Psoas muscle (tissue), 8 donors: ENCODE measurements at places on chromosomes 4 and X. TPM values are rescaled to one million over a fixed set of nuclear protein-coding genes. Genes with fewer than 3 reads are reported as not detected.

Gene BEX5
- total RNA-seq = 0.42 TPM

- no peak for DNase-seq
Measured at GRCh38 chr4:21921526-21922180, 26.9 kb downstream of the KCNIP4 start.

DNA sequence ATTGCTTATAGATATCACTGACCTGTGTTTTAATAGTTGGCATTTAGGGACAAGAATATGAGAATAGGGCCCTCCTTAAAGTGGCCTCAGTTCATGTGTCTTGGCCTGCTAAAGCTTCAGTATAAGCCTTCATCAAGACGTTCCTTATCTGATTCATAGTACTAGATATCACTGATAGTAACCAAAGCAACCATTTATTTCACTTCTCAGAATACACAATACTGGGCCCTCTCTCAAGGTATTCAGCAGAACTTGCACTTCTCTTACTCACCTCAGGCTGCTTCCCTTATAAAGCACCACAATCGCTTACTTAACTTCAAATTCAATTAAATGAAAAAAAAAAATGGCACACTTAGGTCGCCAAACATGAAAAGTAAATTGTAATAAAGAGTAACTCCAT, 259.4 kb upstream of the PCDH7 start:
- no peak for DNase-seq

DNA sequence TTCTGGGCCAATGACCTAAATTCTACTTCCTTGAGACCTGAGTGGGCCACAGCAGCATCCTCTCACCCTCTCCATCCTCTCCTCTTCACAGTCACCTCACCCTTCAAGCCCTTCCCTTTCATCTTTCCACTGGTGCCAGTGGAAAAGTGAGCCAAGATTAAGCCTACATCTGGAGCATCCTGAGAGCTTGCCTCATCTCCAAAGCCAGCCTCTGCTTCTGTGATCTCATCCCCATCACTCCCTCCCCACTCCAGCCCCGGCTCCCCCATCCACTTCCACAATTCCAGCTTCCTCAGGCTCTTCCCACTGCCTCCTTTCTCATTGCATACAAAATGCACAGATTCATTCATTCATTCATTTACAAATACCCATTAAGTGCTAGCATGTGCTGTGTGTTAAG, 10.1 kb upstream of the RASL11B start:
- no peak for DNase-seq

- DNase-seq = no peak
Measured at GRCh38 chr4:52241916-52242315, 190.8 kb downstream of the SPATA18 start.

DNA sequence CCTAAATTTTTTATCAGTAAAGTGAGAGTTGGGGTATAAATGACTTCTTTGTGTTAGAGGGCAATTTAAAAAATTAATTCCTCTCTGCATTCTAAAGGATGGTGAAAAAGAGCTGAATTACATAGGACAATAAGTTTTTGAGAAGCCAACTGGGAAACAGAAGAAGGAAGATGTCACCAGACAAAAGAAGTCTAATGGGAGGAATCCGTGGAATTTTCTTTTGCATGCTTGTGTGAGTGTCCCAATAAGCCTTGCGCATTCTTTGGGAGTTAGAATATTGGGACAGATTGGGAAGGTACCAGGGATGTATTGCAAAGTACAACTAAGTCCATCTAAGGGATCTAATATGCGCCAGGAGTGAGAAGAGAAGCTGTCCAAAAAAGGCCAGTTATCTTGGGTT, 35.1 kb upstream of the NR3C2 start:
- DNase-seq = no peak

DNA sequence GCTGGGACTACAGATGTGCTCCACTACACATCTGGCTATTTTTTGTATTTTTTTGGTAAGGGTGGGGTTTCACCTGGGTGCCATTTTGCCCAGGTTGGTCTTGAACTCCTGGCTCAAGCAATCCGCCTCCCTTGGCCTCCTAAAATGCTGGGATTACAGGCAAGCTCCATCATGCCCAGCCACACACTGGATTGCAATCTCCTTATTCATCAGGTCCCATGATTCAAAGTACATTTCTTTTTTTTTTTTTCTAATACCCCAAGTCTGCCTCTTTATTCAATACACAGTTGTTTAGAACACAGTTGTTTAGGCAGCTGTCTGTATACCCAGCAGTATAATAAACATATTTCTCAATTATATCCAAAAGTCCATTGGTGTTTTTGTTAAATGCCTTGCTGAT, 130.3 kb upstream of the ARSJ start:
- DNase-seq = no peak
